Progenitor cell of endocrine pancreas (in vitro differentiated cells): ENCODE measurements at places on chromosomes 2 and 18.

DNA sequence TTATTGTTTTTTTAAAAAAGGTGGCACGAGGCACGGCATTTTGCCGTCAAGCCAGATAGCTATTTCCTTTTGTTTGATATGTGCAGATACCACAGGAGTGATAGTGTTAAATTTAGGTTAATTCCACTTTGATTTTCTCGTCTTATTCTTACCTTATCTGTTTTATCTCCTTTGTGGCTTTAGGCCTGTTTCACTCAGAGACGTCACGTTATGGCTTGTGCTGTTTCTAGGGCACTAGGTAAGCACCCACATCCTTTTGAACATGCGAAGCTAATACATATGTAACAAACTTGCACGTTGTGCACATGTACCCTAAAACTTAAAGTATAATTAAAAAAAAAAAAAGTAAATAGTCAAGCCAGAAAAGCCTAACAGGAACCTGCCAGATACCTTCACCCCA is 57.8 kb downstream of the C18orf63 start:
- no peak for DNase-seq

GRCh38 chr18:70181015-70181414 is 24.5 kb downstream of the RTTN start:
- no peak for DNase-seq

DNA sequence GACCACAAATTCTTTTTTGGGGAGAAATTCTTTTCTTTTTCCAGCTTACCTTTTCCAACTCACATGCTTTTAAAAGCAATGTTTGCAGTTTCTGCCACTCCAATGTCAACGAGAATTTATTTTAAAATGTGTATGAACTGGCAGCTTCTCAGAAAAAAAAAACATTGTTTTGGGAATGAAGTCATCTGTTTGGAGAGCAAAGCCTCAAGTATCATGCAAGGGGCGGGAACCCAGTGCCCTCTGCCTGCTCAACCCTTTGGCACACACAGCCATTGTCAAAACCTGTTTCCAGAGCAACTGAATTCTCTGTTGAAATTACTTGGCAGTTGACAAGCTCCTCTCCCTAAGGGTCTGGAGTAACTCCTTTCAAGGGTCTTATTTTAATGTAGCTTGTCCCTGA is 128.5 kb downstream of the QPCT start:
- DNase-seq, result no peak

- no peak for DNase-seq
Observed at GRCh38 chr2:31189141-31189540, 28.2 kb downstream of the CAPN14 start.

- DNase-seq, result no peak
Observed at GRCh38 chr18:54119524-54120019, 104.9 kb downstream of the MBD2 start.

- DNase-seq, result no peak
Observed at GRCh38 chr2:95032868-95033603, 7.5 kb downstream of the MAL start.

DNA sequence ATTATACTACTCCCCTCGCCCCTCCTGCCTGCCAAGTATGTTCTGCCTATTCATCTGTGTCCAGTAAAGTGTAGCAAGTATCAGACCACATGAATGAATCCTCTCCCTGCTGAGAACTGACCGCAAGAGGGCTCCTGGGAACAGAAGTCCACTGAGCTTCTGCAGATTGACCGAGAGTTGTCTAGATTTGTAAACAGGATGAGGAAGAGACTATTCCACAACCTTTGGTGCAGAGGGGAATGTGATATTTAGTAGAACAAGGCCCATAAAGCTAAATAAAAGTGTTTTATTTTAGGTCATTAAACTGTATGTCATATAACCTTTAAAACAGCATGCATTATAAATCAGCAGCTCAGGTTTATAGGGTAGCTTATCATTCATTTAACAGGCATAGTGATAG is 377.0 kb downstream of the DCC start:
- DNase-seq, result no peak

DNA sequence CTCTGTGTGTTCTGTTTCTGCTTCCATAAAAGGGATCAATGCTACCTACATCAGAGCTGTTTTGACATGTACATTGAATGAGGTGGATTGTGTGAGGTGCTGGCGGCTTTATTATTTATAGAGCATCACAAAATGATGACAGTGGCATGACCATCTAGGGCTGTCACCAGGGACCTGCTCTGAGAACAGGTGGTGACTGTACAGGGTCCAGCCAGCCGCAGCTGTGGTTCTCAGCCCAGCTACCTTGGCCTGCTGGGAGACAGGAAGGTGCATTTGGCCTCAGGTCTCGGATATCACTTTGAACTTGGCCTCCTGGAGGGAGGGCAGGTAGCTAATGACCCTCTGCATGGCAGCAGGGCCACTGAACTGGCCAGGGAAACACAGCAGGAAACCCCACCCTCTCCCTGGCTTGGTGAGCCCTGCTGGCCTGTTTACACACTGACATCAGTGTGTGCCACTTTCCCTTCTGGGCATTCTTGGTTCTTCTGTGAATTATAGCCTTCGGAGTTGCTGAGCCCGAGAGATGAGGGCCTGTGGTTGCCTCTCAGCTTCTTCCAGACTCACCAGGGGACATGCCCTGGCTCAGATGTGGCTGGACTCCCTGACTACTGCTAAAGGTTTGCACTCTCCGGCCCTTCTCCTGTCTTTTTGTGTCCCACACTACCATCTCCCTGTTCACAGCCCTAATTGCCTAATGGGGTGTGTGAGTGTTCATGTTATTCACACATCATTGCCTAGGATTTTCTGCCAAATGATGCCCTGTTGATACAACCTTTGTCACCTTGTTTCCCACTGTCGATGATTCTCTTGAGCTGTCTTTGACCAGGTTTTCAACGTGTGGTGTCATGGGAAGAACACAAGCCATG is 109.2 kb upstream of the RAB12 start:
- DNase-seq, result no peak

GRCh38 chr2:230205034-230205433 is 14.8 kb downstream of the SP110 start:
- DNase-seq, result no peak

GRCh38 chr2:237629188-237629534 is 1.8 kb downstream of the LRRFIP1 start:
- no peak for DNase-seq

DNA sequence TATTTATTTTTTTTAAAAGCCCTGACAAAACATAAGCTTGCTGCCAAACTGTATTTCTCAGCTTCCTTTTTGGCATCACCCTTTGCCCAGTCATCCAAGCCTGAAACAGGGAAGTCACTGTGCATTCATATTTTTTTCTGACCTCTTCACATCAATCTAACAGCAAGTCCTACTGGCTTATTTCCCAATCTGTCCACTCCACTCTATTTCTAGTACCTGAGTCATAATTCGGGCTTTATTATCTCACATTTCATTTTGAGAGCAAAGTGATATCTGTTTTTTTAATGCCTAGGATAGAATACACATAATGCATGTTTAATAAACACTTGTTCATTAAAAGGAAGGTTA is 5.1 kb downstream of the HNMT start:
- no peak for DNase-seq

GRCh38 chr2:43270930-43271615 is 44.7 kb upstream of the ZFP36L2 start:
- no peak for DNase-seq

DNA sequence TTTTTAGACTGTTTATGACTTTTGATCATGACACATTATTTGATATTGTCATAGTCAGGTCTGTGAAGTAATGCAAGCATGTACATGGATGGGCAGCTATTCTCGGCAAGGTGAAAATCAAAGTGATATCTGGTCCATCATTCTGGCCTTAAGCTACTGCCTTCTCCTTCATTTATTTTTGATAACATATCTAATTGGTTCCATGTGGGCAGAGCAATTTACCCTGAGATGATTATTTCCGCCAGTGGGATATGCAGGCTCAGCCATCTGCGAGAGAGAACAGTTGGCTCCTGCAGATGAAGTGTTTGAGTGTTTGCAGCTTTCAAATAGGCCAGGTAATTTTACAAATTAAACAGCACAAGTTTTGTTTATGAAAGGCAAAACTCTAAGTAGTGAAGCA is 116.4 kb downstream of the LYPD6 start:
- no peak for DNase-seq

DNA sequence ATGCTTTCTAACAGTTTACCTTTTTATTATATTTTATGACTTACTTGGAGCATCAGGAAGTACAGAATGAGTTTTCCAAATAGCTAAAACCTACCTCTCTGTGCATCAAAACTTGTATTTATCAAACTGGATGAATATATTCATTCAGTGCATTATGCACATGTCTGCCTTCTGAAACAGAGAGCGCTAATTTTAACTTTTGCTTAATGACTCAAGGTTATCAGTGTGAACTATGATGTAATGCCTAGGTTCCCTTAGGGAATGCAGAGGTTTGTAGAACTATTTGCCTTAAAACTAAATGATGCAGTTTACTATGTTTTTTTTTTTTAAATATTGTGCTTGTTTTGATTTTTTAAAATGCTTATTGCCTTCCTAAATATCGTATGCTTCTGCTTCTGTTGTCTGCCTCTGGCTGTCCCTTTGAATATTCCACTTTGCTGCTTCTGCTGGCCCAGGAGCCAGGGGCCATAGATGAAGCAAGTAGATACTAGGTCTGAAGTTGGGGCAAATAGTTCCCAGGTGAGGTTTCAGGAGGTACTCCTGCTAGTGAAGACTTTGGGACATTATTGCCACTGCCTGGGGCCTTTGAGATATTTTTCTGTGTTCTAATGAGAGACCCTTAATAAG is 16.5 kb downstream of the TMEM178A start:
- DNase-seq, result no peak
